ENCODE measurements at places on chromosomes 2 and 18.

- peak; percentile 76 for DNase-seq
Measured at GRCh38 chr2:207528980-207529329, 807 bp upstream of the CREB1 start.

DNA sequence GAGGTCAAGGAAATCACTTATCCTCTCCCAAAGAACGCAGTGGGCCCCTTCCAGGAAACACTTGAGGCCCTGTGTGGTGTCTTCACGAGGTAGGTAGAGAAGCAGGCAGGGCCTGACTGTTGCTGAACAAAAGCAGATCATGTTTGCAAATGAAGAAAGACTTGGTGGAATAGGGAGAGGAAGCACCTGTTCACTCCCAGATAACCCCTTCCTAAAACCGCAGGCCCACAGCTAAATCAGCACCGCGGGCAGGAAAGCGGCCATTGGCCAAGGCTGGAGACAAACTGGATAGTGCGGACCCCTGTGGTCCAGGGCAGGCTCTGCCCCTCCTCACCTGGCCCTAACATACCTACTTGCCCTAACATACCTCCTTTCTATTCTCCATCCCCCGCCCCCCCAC, 64.9 kb upstream of the KLHL29 start:
- no peak for DNase-seq

- no peak for DNase-seq
Measured at GRCh38 chr2:79271456-79271855, 111.9 kb upstream of the REG3A start.

DNA sequence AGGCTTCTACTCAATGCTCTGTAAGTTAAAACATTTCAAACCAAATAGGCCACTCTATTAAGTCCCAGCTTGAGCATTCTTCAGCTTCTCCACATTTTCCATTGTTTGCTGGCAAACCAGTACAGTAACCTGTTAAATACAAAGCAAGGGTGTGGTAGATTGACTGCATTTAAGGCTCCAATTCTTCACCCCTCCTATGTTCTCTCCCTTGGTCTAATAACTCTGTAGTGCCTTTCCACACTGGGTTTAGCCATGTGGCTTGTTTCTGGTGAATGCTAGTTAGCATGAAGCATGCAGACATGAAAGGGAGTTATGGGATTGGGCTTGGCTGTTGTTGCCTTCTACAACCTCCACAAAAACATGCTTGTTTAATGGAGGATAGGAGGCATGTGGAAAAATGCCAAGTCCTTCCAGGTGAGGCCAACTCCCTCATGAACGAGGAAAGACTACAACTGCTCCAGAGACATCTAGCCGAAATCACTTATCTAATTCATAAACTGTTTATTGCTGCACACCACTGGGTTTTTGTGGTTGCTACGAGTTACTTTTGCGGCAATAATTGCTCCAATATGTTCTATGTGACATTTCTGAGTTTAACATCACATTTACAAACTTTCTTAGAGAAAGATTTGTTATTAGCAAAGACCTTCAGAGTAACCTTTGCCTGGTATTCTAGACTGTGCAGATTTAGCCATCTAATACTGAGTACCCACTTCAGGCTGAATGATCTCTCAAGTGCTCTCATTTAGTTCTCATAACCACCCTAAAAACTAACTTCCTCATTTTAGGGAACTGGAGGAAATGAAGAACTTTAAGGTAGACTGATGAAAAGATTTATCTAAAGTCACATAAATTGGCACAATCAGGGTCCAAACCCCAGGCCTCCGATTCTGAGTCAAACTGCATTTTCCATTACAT, 104.0 kb downstream of the SMAD2 start:
- DNase-seq = no peak

DNA sequence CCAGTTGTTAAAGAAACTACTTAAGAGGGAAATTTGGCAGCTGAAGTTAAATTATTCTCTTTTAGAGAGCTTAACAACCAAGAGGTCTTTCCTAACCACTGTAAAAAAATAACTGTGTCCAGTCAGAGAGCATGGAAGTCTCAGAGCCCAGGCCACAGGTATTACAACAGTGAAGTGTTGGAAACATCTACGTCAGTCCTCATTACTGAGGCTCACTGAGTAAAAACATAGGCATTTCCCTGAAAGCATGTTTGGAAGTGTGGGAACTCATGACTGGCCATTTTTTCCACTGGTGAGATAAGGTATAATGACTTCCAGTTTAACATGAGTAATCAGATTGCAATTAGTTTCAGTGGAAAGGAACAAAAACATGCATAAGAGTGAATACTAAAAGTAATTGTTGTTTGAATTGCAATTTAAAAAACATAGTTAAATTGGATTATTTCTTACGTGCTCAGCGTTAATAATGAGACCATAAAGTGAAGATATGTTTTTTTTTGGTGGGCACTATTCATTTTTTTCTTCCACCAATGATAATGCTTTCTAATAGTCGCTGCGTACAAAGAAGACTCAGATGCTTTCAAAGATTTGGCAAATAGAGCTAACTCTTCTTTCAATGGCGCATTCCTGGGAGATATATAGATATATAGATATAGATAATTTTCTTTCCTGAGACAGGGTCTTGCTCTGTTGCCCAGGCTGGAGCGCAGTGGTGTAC, 60.8 kb downstream of the EFEMP1 start:
- no peak for DNase-seq

DNA sequence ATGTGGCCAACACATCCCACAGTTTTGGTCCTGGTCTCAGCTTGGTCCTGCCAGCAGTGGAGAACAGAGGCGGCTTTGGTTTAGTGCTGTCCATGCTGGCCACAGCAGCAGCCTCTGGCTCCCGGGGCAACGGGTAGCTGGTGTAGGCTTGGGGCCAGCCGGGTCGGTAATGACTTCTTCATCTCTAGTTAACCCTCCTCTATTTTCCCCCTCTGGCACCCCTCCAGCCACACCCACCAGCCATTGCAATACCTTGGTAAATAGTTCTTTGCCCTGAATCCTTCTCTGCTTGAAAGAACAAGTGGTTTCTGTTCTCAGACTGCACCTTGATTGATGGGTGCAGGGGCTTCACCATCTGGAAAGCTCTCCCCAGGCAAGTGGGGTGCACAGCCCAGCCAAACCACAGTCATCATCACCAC, 31.7 kb upstream of the ZNF396 start:
- DNase-seq = no peak

All from activated T-cell treated with anti-CD3 and anti-CD28 coated beads, Interleukin-2, amount 50 U/mL, for 48 hours (primary cell).